ENCODE measurements at places on chromosomes 13 and 19. TPM values are rescaled to one million over a fixed set of nuclear protein-coding genes. Genes with fewer than 3 reads are reported as not detected.

ABCA7 gene
- total RNA-seq = 31.7 TPM

DHDH gene
- total RNA-seq = 3.3 TPM

ZNF560 gene
- not detected for total RNA-seq

C5AR2 gene
- not detected for total RNA-seq

ZNF575 gene
- total RNA-seq = not detected

MARCHF2 gene
- total RNA-seq = 10.1 TPM

CNFN gene
- not detected for total RNA-seq

Data from Karpas-422 (cell line).